ENCODE measurements at places on chromosomes 5 and 9. TPM values are rescaled to one million over a fixed set of nuclear protein-coding genes. Genes with fewer than 3 reads are reported as not detected.

DNA sequence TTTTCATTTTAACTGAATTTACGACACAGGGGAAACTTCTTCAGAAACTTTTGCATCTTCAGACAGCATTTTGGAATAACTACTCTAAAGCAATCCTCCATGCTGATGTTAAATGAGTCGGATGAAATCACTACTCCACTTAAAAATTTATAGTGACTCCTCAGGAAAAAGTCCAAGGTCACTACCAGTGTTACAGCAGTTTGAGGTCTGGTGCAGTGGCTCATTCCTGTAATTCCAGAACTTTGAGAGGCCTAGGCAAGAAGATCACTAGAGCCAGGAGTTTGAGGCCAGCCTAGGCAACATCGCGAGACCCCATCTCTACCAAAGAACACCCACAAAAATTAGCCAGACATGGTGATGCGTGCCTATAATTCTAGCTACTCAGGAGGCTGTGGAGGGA, 5.9 kb upstream of the GAS1 start:
- DNase-seq = no peak

DNA sequence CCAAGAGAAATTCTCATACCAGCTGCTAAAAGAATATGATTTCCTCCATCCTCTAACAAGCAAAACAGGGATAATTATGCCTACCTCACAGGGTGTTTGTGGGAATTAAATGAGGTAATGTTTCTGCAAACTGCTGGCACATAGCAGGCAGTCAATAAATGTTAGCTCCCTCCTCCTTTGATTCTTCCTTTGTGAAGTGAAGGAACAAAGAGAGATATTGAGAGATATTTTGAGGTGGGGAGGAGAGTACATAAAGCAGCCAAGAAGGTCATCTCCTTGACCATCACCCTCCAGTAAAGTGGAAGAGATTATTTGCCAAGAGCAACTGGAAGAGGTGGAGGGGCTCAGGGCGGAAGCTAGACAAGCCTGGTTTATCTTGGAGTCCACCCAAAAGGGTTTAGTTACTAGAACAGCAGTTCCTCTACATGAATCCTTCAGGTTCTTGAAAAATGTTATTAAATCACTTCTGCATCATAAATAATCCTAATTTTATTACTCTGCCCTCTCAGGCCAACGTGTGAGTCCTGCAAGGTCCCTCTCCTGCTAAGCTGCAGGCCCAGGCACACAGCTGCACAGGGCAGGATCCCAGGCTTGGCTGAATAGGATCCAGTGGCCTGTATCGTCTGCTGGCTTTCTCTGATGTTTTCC, 35.0 kb upstream of the TLE1 start:
- no peak for DNase-seq

DNA sequence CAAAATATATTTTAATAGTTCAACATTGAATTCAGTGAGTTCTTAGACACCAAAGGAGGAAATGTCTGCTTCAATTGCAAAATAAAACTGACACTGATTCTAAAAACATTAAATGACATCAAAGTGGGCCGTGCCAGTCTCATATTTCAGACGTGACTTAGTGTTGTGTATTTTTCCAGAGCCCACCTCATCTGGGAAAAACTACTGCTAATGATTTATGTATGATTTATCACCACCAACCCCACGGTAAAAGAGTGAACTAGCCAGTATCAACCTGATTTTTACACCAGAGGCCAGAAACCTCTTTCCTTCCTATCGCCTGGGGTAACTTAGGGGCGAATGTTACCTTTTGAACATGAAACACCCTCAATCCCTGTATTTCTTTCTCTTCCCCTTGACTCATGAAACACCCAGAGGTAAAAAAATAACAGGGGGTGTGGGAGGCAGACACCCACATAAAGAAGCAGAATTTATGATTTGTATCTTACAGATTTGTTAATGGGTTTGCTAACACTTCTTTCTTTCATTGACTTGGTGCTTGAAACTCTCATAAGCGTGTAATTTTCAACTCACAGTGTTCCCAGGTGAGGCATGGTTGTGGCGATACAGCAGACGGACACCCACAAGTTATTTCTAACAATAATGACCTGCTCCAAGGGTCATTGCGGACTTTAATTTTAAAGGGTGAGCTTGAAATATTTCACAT, 56.4 kb upstream of the FANCC start:
- no peak for DNase-seq

DNA sequence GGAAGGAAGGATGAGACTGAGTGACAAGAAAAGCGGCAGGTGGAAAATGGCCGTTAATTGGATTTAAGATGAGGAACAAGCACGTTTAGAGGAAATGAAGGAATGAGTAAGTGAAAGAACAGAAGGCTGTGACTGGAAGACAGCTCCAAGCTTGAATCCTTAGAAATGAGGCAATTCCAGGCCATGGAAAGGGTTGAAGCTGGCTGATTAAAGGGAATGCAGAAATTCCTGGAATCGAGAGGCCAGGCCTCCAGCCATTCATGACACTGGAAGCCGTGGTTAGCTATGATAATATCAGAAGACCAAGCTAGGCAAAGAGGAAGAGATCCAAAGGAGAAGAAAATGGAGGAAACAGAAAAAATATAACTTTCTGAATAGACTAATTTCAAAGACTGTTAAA, 84.2 kb downstream of the ARL15 start:
- no peak for DNase-seq

DNA sequence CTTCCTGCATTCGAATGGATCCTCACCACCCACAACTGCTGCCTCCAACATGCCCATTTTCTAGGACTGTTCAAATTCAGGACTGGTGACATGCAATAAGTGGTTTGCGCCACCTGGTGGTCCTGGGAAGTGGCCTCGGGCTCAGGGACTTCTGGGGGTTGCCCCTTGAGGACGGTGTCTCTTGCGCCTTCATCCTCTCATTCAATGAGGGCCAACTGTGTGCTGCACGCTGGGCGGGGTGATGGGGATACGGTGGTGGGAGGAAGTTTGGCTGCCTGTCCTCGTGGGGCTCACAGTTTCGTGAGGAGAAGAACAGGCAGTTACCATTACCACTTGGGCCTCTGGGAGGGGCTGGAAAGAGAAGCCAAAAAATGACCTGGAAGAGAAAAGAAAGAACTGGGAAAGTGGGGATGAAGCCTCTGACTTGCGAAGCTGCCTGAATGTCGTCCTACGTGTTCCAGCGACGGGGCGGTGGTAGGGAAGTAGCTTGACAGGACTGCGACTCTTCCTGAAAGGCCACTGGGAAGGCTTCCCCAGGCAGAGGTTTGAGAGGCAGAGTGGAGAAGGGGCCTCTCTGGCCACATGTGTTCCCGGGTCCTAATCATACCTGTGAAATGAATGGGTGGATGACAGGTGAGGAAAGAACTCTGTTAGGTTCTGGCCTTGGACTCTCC, 49.0 kb downstream of the PSD2 start:
- no peak for DNase-seq

PCDHB15 gene
- 7.0 TPM for polyA plus RNA-seq

PDZD2 gene
- 6.1 TPM for polyA plus RNA-seq

All from forelimb muscle (tissue), 1 donor.